Right kidney (tissue), 9 donors: ENCODE measurements at places on chromosomes 4 and X.

DNA sequence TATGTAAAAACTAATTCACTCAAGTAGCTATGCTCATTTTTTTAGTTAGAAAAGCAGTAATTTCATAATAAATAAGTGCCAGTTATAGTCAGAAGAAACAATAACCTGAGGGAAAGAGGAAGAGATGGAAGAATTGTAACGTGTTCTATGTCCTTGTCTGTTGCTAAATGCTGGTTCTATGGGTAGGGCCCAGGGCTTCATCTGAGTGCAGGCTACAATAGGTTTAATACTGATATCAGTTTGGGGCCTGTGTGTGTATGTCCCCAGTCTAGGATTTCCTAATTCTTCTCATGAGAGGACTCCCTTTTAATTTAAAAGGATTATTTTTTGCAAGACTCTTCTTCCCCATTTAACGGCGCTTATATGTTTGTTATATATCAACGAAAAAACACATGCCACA lies 3.3 kb upstream of the EREG start:
- DNase-seq = no peak

DNA sequence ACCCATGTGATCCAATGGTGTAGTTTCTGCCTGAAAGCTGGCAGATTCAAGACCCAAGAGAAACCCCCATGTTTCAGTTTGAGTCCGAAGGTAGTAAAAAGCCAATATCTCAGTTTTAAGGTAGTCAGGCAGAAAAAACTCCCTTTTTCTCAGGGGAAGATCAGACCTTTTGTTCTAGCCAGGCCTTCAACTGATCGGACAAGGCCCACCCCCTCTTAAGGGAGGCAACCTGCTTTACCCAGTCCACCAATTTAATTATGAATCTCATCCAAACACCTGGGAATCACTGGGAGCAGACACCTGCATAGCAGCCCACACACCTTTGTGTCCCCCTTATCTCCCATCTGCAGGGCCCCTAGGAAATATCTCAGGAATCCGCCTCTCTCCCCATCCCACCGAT lies 322.0 kb downstream of the STK32B start:
- DNase-seq = no peak

DNA sequence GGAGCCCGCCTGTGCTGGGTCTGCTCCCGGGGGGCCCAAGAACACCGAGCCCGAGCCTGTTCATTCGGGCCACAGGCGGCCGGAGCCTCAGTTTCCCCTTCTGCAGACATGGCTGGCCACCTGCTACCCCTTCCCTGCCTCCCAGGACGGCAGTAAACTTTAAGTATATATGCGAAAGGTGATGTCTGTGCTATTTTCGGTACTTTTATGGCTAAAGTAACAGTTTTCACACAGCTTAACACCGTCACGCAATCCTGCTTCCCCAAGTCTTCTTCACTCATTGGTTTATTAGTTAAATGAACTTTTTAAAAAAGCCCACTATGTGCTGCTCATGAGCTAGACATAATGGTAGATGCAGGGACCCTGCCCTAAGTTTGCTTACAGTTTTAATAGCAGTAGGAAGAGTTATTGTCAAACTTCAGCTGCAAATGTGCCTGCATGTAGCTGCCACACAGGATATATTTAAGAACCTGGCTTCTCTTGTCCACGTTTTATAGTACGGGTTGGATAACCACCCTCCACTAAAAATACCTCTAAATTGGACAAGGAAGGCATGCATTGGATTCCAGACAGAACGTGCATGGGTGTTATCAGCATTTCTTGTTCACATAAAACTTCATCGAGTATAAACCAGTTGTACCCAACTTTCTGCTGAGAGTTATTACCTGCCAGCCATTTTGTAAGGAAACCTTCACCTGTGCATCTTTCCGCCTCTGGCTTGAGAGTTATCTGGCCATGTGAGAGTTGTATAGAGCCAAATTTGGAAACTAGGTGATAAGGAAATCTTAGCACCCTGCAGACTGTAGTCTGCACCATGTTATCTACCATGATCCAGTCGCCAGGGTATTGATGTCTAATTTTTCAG lies 741 bp downstream of the ANAPC4 start:
- DNase-seq = no peak

DNA sequence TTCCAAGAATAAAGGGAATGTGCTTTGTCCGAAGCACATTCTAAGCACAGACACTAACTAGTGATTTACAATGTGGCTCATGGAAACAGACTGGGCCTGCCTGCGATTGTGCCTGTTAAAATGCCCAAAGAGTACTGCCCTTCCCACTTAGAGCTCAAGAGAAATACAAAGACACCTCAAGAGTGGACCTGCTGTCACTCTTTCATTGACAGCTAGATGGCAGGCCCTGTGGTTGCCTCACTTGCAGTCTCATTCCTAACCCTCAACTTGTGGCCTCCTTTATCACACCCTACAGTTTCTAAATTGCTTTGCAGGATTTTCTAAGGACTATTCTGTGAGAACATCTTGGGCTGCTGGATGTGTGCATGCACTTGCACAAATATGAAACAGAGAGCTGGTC lies 331.0 kb upstream of the EMCN start:
- no peak for DNase-seq

GRCh38 chr4:46393606-46394005 lies 3.7 kb upstream of the GABRA2 start:
- DNase-seq = no peak

DNA sequence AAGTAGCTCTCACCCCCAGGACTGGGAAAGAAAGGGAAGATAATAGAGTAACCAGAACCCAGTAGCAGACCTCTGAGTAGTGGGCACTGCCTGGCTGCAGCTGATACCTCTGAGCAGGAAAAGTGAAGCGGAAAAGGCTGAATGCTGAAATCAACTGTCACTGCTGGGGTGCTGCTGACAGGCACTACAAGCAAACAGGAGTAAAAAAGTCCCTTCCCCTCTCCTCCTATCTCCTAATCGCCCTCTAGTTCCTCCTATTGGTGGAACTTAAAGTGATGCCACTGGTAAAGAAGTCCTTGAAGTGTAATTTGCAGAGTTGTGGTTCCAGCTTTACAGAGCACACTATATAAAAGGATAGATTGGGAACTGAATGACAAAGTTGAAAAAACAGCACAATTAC lies 32.8 kb upstream of the GLRB start:
- peak; percentile 3 for DNase-seq
